Fibroblast of the aortic adventitia (primary cell): ENCODE measurements at places on chromosomes 3 and 15. TPM values are rescaled to one million over a fixed set of nuclear protein-coding genes. Genes with fewer than 3 reads are reported as not detected.

The ARL14 gene
- not detected in 2 replicates for total RNA-seq

The TMEM108 gene
- total RNA-seq, result not detected in 2 replicates

The SLCO2A1 gene
- total RNA-seq, result under 0.01 and 0.16 TPM in 2 replicates

The IP6K2 gene
- total RNA-seq, result 35.7 and 44.3 TPM in 2 replicates

The ZBED2 gene
- 0.09 TPM in 1 of 2 replicates, not detected in the other for total RNA-seq

The VEPH1 gene
- 27.4 and 152 TPM in 2 replicates for total RNA-seq

The MNS1 gene
- 3.8 and 7.0 TPM in 2 replicates for total RNA-seq

The A4GNT gene
- not detected in 2 replicates for total RNA-seq

The SYNPR gene
- total RNA-seq, result not detected in 2 replicates

The CLCN2 gene
- 5.9 and 6.2 TPM in 2 replicates for total RNA-seq

The PFKFB4 gene
- 4.7 and 6.1 TPM in 2 replicates for total RNA-seq

The EOMES gene
- total RNA-seq, result 0.18 TPM in 1 of 2 replicates, not detected in the other

The CCDC54 gene
- total RNA-seq, result not detected in 2 replicates

The SPSB4 gene
- total RNA-seq, result not detected in 2 replicates

The DAZL gene
- not detected in 2 replicates for total RNA-seq

The ZNF385D gene
- 0.57 and 11.5 TPM in 2 replicates for total RNA-seq

The PIGX gene
- 28.0 and 33.5 TPM in 2 replicates for total RNA-seq

The SAXO2 gene
- total RNA-seq, result 0.25 and 1.4 TPM in 2 replicates

The RLBP1 gene
- total RNA-seq, result not detected in 2 replicates

The OR4F15 gene
- total RNA-seq, result not detected in 2 replicates

The SPATA12 gene
- total RNA-seq, result 0.09 TPM in 1 of 2 replicates, not detected in the other

The TRIM42 gene
- not detected in 2 replicates for total RNA-seq

The GRK7 gene
- total RNA-seq, result not detected in 2 replicates

The PRR20G gene
- total RNA-seq, result not detected in 2 replicates

The TRPM1 gene
- not detected in 2 replicates for total RNA-seq

The SMCO1 gene
- total RNA-seq, result not detected in 2 replicates

The GOLGA6A gene
- total RNA-seq, result not detected in 2 replicates

The PLSCR2 gene
- total RNA-seq, result not detected in 2 replicates

The PP2D1 gene
- total RNA-seq, result not detected in 2 replicates

The GPR149 gene
- not detected in 2 replicates for total RNA-seq

The CNTN3 gene
- total RNA-seq, result 0.74 and 2.4 TPM in 2 replicates

The ULK4 gene
- total RNA-seq, result 16.1 and 46.8 TPM in 2 replicates

The RNU5B-1 gene
- not detected in 2 replicates for total RNA-seq

The KAT2B gene
- total RNA-seq, result 9.6 and 14.3 TPM in 2 replicates

The TEX9 gene
- total RNA-seq, result 8.3 and 12.5 TPM in 2 replicates

The CADM2 gene
- total RNA-seq, result 2.2 TPM in 1 of 2 replicates, not detected in the other

The SPINK8 gene
- total RNA-seq, result not detected in 2 replicates

The CASR gene
- total RNA-seq, result not detected in 2 replicates

The ATP10A gene
- 4.4 and 5.8 TPM in 2 replicates for total RNA-seq

The NAALADL2 gene
- total RNA-seq, result 11.4 and 54.5 TPM in 2 replicates

The PML gene
- total RNA-seq, result 29.3 and 31.9 TPM in 2 replicates

The TUBGCP4 gene
- 7.1 and 10.7 TPM in 2 replicates for total RNA-seq

The C3orf52 gene
- total RNA-seq, result 4.4 and 10.7 TPM in 2 replicates
